ENCODE measurements at places on chromosomes 2 and 18.

GRCh38 chr2:168032091-168032490, 215.3 kb downstream of the STK39 start:
- no peak for DNase-seq

DNA sequence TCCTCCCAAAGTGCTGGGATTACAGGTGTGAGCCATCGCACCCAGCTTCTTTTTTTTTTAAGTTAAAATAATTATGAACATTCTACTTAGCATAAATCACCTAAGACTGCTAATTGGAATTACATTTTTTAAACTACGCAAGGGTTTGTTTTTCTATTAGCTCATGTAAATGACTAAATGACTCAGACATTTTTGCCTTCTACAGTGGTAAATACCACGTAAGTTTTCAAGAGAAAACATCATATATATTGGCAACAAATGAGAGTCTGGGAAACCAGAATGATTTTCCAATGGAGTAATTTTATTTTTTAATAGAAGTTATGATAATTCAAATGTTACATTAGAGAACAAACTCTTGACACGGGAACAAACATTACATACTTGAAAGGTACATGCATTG, 259.0 kb downstream of the ZNF385B start:
- DNase-seq = no peak

GRCh38 chr2:215579809-215580208, 143.9 kb upstream of the FN1 start:
- DNase-seq = no peak

GRCh38 chr2:240362216-240362755, 73.2 kb upstream of the GPC1 start:
- DNase-seq = no peak

- no peak for DNase-seq
Observed at GRCh38 chr2:207252979-207253645, 87.4 kb upstream of the KLF7 start.

GRCh38 chr2:207258263-207258991, 92.7 kb upstream of the KLF7 start:
- no peak for DNase-seq

GRCh38 chr2:24576146-24576545, 85.1 kb downstream of the NCOA1 start:
- no peak for DNase-seq

DNA sequence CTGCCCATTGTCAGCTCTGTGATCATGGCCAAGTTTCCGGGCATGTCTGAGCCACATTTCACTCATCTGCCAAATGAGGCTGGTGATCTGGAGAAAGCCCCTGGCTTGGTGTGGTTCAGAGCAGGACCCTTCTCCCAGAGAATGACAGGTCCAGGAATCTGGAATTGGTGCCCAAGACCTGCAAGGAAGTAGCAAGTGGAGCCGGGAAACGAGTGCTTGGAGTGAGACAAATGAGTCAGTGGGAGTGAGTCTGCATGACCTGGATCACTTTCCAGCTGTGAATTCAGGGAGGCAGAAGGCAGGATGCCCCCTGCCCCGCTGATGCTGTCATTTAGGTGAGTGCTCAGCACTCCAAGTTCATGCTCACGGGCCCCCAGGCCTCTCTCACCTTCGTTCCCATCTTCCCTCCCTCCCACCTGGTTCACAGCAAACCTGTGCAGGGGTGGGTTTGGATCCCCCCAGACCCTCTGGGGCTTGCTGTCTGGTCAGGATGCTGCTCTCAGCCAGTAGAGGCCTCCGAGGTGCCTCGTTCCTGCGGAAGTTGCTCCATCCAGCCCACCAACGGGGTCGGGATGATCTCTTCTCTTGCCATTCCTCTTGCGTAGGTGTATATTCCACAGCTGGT, 104.4 kb downstream of the INHBB start:
- no peak for DNase-seq

Data from OCI-LY7 (cell line).